ENCODE measurements at places on chromosomes 1 and 21.

GRCh38 chr1:6434186-6434585, 9.6 kb downstream of the ESPN start:
- no peak for DNase-seq
- no peak overlapping the region for H3K27ac ChIP-seq
- no peak overlapping the region for H3K4me3 ChIP-seq
- H3K4me1 ChIP-seq: peaks cover 5% of the 10 kb centered on the region

DNA sequence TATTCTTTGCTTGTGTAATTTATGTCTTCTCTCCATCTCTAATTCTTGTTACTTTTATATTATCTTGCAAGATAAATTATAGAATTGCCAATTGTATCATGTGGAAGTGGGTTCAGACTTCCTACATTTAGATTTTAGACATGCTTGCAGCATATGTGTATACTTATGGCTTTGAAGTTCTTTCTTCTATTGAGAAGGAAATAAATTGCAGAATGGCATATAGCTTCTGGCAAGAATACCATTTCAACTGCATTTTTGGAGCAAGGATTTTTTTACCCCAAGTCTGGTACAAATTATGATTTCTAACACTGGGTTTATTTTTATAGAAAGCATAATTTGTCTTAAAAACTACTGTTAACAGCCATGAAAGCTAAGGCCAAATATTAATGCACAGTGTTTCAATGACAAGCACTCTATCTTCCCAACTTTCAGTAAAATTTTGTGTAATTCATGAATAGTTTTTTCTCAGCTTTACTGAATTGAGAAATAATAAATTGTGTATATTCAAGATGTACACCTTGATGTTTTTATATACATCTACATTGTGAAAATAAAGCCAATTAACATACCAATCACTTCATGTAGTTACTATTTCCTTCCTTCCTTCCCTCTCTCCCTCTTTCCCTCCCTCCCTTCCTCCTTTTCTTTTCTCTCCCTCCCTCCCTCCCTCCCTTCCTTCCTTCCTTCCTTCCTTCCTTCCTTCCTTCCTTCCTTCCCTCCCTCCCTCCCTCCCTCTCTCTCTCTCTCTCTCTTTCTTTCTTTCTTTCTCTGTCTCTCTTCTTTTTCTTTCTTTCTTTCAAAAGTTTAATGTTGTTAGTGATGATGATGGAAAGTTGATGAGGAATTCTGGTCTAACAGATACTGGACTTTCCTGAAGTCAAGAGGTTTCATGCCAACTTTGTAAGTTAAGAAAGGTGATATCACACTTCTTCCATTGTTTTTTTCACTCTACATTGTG, 47.1 kb upstream of the HMCN1 start:
- peaks cover 11% of the 10 kb centered on the region for H3K27me3 ChIP-seq
- no peak overlapping the region for H3K27ac ChIP-seq
- no peak overlapping the region for H3K4me3 ChIP-seq

DNA sequence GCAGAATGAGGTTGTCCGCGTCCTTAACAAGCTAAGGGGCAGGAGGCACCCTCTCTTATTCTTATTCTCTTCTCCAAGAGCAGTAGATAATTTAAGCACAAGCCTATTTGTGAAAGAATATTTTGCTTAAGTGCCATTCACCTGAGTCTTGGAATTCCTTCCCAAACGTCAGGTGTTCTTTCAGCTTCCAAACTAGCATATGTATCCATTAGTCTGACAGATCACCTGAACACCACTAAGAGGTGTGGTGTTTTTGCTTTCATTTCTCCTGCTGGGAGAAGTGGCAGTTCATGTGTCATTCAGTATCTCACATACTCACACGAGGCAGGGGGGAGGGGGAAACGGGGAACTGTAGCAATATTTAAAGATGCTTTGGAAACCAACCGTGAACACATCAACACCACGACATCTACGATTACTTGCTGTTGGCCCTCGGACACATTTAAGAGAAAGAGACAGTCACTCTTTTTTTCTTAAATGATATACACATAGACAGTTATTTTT, 45.5 kb upstream of the RBM15 start:
- no peaks in the 10 kb centered on the region for H3K36me3 ChIP-seq
- H3K4me3 ChIP-seq: no peak overlapping the region
- peaks cover 48% of the 10 kb centered on the region for H3K27me3 ChIP-seq
- no peak for DNase-seq
- H3K4me1 ChIP-seq: peaks cover 5% of the 10 kb centered on the region

DNA sequence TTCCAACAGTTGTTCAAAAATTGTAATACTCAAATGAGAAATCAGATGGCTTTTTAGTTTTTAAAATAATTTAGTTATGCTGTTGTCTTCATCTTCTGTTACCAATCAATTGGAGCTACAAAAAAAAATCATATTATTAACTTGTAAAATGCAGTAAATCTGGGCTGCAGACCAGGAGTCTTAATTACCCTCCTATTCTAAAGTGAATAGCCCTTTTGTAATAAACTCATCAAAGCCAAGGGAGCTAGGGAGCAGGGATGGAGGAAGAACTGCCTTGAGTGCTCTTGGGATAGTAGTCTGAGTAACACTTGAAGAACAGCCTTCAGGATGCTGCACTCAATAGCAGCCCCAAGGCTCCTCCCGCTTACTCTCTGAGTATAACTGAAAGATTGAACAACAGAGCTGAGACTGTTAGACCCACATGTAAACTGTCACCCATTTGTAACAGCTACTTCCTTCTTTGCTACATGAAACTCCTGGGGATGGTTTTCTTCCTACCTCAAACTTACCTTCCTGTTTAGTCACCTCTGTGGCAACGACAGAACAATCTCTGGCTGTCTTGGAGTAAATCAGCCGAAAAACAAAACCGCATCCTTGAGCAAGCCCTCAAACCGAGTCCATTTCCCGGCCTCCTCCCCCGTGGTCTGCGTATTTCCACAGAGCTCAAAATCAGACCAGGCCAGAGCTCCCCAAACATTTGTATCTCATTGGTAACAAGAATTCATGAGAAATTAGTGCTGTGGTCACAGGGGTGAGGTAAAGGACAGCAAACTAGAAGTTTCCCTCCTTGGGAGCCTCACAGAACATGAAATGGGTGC, 55.9 kb downstream of the CD58 start:
- no peaks in the 10 kb centered on the region for H3K27me3 ChIP-seq
- no peak for DNase-seq
- no peak overlapping the region for H3K4me3 ChIP-seq

GRCh38 chr1:119374208-119374874, 5.8 kb downstream of the HAO2 start:
- H3K4me1 ChIP-seq: no peaks in the 10 kb centered on the region
- H3K27ac ChIP-seq: no peak overlapping the region
- H3K4me3 ChIP-seq: no peak overlapping the region
- H3K36me3 ChIP-seq: no peaks in the 10 kb centered on the region

DNA sequence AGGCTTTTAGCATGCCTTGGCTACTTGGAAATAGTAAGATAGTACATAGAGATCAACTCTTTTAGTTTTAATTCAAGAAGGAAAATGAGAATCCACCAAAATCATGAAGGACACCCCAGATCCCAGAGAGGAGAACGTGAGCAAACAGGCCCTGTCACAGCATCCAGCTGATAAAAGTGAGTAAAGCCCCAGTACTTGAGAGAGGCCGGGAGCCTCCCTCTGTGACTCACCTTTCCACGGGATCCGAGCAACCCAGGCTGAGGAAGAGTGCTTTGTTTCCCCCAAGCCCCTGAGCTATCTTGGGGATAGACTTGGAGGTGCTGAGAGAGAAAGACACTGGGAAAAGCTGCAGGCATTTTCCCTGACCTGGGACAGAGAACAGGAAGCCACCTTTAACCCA, 238.6 kb downstream of the DUSP10 start:
- no peak overlapping the region for H3K27ac ChIP-seq
- H3K4me1 ChIP-seq: no peaks in the 10 kb centered on the region
- no peak for DNase-seq
- H3K36me3 ChIP-seq: peaks cover 4% of the 10 kb centered on the region
- no peak overlapping the region for H3K4me3 ChIP-seq
- H3K27me3 ChIP-seq: no peaks in the 10 kb centered on the region

DNA sequence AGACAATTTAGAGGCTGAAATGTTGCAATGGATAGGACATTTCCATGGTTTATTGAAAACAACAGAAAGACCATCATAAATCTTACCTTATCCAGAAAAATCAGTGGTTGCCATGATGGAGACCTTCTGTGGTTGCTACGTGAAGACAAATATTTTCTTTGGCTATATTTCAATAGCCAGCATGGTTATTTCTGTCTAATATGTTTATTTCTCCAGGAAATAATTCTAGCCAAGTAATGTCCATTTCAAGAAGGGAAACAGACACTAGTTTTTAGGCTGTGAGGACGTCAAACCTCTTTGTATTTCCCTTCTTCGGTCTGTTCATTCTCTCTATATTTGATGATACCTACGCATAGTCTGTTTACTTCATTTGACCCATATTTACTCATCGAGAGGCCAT, 49.2 kb upstream of the NFASC start:
- DNase-seq: no peak
- peaks cover 20% of the 10 kb centered on the region for H3K27me3 ChIP-seq
- no peak overlapping the region for H3K4me3 ChIP-seq
- H3K4me1 ChIP-seq: no peaks in the 10 kb centered on the region

DNA sequence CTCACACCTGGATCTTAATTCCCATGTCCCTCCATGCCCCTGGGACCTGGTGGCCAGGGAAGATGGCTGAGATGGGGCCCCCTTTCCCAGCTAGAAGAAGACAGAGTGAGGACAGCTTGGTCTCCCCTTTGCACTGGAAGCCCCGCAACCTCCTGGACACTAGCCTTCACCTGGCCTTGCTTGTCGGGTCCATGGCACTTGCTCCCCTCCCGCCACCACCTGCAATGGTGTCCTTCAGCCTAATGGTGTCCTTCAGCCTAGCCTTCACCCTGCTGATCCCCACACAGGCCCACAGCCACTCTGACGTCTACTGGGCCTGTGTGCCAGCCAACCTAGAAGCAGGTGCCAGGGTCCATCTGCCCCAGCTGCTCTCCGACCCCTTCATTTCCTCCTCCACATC, 45.9 kb upstream of the EDN2 start:
- DNase-seq: no peak
- H3K4me1 ChIP-seq: no peaks in the 10 kb centered on the region
- H3K4me3 ChIP-seq: no peak overlapping the region

DNA sequence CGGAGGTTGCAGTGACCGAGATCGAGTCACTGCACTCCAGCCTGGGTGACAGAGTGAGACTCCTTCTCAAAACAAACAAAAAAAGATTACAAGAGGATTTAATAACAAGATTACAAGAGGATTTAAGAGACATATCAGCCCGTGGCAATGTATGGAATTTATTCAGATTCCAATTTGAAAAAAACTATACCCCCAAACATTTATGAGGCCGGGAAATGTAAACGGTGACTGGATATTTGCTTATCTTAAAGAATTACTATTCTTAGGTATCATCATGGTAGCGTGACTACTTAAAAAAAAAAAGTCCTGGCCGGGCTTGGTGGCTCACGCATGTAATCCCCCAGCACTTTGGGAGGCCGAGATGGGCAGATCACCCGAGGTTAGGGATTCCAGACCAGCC, 21.2 kb upstream of the ELK4 start:
- H3K4me1 ChIP-seq: peaks cover 2% of the 10 kb centered on the region
- peaks cover 6% of the 10 kb centered on the region for H3K36me3 ChIP-seq
- no peak overlapping the region for H3K4me3 ChIP-seq
- no peaks in the 10 kb centered on the region for H3K27me3 ChIP-seq
- H3K27ac ChIP-seq: no peak overlapping the region
- DNase-seq: no peak

GRCh38 chr1:169108863-169109560, 2.5 kb downstream of the ATP1B1 start:
- H3K27ac ChIP-seq: peak overlapping the region; percentile 97
- peak overlapping the region; percentile 79 for H3K4me3 ChIP-seq
- H3K4me1 ChIP-seq: peaks cover 48% of the 10 kb centered on the region
- DNase-seq: no peak
- H3K36me3 ChIP-seq: peaks cover 22% of the 10 kb centered on the region
- H3K27me3 ChIP-seq: no peaks in the 10 kb centered on the region

- no peaks in the 10 kb centered on the region for H3K27me3 ChIP-seq
- H3K36me3 ChIP-seq: peaks cover 29% of the 10 kb centered on the region
- no peak overlapping the region for H3K27ac ChIP-seq
- H3K4me3 ChIP-seq: no peak overlapping the region
- no peak for DNase-seq
- peaks cover 26% of the 10 kb centered on the region for H3K4me1 ChIP-seq
Observed at GRCh38 chr1:56505792-56506743, 73.3 kb downstream of the PLPP3 start.

- H3K4me1 ChIP-seq: no peaks in the 10 kb centered on the region
- no peaks in the 10 kb centered on the region for H3K36me3 ChIP-seq
- DNase-seq: peak; percentile 51
- no peak overlapping the region for H3K4me3 ChIP-seq
- H3K27ac ChIP-seq: no peak overlapping the region
Observed at GRCh38 chr1:165949335-165950130, 122.1 kb downstream of the UCK2 start.

DNA sequence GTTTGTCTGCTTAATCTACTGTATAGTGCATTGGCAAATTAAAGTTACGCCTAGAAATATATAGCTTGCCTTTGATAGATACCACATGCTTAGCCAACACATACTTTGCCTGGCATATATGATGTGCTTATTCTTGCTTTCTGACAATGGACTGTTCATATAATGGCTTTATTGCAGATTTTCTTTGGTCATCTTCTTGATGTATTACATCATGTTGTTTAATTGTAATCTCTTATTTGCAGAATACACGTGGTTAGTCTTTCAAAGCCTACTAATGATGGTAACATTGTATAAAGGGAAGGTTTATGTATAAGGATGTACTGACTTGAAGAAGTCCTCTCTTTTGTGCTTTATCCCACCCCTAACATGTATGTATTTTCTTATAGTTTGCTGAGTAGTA, 201.5 kb downstream of the PDE4B start:
- H3K36me3 ChIP-seq: no peaks in the 10 kb centered on the region
- H3K4me3 ChIP-seq: no peak overlapping the region
- no peak overlapping the region for H3K27ac ChIP-seq
- H3K27me3 ChIP-seq: peaks cover 3% of the 10 kb centered on the region

- DNase-seq: no peak
- no peaks in the 10 kb centered on the region for H3K36me3 ChIP-seq
- H3K27ac ChIP-seq: no peak overlapping the region
- no peak overlapping the region for H3K4me3 ChIP-seq
- peaks cover 9% of the 10 kb centered on the region for H3K4me1 ChIP-seq
Observed at GRCh38 chr1:185862235-185862634, 128.0 kb downstream of the HMCN1 start.

- no peaks in the 10 kb centered on the region for H3K36me3 ChIP-seq
- DNase-seq: no peak
- peaks cover 24% of the 10 kb centered on the region for H3K27me3 ChIP-seq
- no peak overlapping the region for H3K27ac ChIP-seq
- no peaks in the 10 kb centered on the region for H3K4me1 ChIP-seq
- H3K4me3 ChIP-seq: no peak overlapping the region
Observed at GRCh38 chr1:206004826-206005225, 1.6 kb upstream of the RAB7B start.
